ENCODE measurements at places on chromosomes 6 and 20.

DNA sequence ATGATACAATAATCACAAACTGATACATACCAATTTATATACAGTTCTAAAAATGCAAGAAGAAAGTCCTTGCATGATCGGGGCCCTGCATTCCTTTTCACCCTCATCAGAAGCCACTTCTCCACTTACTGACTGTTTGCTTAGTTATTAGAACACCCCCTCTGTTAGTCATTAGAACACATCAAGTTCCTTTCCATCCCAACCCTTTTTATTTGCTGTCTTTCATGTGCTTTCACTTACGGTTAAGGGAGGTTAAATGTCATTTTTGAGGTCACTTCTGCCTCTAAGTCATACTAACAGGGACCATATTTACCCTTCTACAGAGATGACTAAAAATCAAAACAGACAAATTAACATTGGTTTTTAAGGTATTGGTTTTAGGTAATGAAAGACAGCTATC is 149.1 kb downstream of the LMBRD1 start:
- no peak for DNase-seq

DNA sequence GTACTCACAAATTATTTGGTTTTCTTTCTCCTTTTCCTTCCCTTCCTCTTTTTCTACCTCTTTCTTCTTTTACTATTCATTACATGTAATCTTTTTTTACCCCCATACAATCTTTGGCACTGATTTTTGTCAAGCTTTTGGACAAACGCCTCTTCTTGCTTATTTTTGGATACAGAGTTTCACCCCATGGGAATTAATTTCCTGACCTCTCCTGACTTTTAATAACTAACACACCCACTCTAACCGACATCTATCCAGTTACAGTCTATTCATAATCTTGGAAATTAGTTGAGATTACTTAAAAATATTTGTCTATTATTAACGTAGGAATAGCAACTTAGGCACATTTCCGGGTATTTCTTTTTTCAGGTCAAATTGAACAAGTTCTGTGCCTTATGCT is 101.2 kb downstream of the HDGFL1 start:
- DNase-seq = no peak

- DNase-seq = no peak
These were observed 18.4 kb downstream of the DLL1 start for GRCh38 chr6:170272341-170273065.

DNA sequence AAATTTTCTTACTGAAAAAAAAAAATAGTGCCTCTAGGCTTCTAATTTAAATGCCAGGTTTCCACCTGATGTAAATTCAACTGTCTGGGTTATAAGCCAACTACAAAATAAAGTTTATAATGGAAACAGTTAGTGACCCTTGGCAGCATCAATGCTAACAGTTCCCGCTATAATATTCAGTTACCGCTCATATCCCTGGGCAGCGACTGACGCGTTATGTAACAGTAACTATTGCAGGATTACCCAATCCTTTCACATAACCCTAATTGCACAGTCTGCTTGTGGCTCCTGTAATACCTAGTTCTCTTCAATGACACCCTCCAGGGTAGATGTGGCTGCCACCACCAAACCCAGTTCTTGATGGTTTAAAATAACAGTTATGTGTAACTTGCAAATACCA is 208.6 kb downstream of the MOXD1 start:
- DNase-seq = no peak

- no peak for DNase-seq
These were observed 267.6 kb upstream of the SGK1 start for GRCh38 chr6:134585517-134585873.

- DNase-seq = no peak
These were observed 16.9 kb upstream of the GOPC start for GRCh38 chr6:117619178-117619577.

- DNase-seq = no peak
These were observed 25.3 kb downstream of the SNX5 start for GRCh38 chr20:17943343-17943742.

- no peak for DNase-seq
These were observed 295.6 kb downstream of the UTRN start for GRCh38 chr6:144580771-144581170.

DNA sequence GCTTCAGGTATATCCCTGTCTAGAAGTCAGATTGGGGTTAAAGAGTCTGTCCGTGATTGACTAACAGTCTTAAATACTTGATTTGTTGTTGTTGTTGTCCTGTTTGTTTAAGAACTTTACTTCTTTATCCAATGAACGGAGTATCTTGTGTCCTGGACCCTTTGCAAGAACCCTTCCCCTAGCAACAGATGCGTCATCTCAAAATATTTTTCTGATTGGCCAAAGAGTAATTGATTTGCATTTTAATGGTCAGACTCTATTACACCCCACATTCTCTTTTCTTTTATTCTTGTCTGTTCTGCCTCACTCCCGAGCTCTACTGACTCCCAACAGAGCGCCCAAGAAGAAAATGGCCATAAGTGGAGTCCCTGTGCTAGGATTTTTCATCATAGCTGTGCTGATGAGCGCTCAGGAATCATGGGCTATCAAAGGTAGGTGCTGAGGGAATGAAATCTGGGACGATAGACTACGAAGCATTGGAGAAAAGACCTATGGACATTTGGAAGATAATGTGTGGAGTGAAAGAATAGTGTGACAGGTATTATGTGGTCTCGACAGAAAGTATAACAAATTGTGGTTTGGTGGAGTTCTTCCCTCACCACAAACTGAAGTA is at the start of gene HLA-DRA:
HLA-DRA (plus strand) TSS at position 286 of the 613 bp plus-strand sequence; CDS start at position 350, 64 bp downstream.
- DNase-seq = no peak

GRCh38 chr6:50591135-50591534 is 122.2 kb upstream of the TFAP2D start:
- no peak for DNase-seq

DNA sequence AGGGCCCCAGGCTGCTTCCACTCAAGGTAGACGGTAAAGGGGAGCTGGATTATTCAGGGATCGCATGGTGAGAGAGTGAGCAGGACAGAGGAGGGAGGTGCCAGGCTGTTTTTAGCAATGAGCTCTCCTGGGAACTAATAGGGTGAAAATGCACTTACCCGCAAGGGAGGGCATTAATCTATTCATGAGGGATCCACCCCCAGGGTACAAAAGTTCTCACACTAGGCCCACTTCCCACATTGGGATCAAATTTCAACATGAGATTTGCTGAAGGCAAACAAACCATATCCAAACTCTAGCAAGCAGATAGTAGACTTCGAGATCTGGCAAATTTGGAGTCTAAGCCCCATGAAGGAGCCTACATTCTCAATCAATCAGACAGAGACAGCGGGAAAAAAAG is 408.6 kb downstream of the RNF144B start:
- no peak for DNase-seq

- no peak for DNase-seq
These were observed 142.1 kb downstream of the CD83 start for GRCh38 chr6:14259594-14260152.

GRCh38 chr6:25034431-25034921 is 98.7 kb upstream of the RIPOR2 start:
- no peak for DNase-seq

DNA sequence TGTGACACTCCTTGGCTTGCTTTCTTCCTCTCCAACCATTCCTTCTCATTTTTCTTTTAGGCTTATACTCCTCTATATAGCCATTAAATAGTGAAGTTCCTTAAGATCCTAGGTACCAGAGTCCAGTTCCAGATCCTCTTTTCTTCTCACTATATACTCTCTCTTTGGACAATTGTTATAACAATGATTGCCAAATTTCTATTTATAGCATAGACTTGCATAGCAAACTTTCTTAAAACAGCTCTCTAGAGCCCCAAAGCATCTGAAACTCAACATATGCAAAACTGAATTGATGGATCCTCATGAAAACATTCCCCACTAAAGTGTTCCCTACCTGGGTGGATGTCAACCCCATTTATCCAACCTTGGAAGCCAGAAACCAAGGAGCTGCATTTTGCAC is 13.4 kb downstream of the PHIP start:
- DNase-seq = no peak

DNA sequence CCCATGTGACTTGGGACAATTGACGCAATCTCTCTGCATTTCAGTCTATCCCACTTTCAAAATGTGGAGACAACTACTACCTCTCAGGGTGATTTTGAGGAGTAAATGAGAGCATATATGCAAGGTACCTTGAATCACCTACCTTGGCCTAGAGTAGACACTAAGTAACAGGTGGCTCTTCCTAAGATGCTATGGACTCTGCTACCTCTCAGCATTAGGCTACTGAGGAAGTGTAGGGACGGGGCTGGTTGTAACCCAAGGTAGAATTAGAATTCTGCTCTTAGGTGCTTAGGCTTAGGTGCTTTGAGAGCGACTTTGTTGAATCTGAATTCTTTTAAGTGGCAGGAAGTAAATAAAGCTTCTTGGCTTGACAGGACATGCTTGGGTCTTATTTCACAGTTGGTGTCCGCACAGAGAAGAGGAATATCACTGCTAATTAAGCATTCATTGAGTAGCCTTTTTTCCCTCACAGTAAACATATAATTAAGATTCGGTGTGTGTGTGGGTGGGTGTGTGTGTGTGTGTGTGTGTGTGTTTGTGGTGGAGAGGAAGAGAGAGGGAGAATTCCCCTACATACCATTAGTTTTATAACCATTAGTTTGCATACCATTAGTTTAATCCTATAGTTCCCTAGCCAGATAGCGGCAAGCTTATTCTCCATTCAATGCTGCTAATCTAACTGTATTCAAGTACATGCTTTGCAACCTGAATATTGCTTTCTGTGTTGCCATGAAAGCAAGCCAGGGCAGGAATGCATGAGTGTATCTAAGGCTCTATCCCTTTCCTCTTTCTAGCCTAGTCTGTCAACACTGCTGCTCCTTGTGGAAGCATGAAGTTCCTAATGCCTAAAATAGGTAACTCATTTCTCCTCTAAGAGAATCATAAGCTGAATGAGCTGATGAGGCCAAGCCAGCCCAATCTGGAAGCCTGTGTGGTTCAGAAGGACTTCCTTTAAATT is 112.5 kb downstream of the IPCEF1 start:
- no peak for DNase-seq

DNA sequence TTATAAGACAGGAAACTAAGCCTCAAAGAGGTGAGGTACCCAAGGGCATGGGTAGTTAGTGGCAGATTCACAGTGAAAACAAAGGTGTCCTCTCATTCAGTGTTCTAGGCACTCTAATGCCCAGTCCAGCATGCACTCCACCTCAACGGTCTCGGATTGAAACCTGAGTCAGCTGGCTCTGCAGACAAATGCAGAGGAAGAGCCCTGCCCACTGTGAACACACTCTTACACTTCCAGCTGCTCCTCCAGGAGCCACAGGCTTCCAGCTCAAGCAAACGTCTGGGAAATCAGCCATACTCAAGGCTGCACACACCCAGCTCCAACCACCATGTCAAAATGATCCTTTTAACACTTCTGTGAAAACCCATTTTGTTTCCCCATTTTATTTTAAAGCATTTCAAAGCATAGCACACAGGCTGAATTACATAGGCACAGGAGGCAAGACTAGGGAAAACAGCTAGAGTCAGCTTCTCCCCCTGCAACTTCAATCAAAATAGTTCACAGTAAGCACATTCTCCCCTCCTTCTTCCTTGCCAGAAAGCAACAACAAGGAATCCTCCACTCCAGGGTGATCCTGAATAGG is 3.0 kb upstream of the IL17A start:
- DNase-seq = no peak

Measured in lower leg skin (tissue), 4 donors.